ENCODE measurements at places on chromosomes 7 and 10.

DNA sequence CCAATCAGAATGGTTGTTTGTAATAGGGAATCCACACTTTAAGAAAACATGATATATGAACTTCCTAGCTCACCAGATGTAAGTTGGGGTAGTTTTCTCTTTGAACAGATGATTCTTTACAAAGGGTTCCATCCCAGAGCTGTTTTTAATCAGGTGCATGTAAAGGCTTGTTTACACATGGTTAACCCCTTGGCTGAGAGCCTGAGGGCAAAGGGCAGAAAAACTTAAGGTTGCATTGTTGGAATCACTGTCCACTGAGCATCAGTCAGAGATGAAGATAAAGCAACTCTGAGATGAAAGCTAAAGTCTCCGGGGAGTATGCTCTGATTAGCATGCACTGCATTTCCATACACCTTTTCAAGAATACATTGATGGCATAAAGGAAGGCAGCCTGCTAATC, 518.2 kb downstream of the SORCS3 start:
- DNase-seq: no peak

GRCh38 chr7:113831556-113831955, 87.3 kb downstream of the PPP1R3A start:
- DNase-seq: no peak

DNA sequence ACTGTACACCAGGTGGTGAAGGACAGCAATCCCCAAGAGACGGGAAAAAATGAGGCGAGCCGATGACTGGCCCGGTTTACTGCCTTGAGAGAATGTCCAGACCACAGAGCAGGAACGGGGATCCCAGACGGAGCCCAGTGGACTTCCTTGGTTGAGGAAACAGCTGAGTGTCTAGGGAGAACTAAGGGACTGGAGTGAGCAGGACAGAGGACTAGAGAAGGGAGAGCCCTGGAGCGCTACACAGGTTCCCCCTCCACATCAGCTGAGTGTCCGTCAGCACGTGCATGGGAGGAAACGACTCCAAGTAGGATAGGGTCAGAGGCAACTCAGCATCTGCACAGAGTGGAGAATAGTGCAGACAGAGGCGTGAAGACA, 7.1 kb upstream of the WDR86 start:
- no peak for DNase-seq

DNA sequence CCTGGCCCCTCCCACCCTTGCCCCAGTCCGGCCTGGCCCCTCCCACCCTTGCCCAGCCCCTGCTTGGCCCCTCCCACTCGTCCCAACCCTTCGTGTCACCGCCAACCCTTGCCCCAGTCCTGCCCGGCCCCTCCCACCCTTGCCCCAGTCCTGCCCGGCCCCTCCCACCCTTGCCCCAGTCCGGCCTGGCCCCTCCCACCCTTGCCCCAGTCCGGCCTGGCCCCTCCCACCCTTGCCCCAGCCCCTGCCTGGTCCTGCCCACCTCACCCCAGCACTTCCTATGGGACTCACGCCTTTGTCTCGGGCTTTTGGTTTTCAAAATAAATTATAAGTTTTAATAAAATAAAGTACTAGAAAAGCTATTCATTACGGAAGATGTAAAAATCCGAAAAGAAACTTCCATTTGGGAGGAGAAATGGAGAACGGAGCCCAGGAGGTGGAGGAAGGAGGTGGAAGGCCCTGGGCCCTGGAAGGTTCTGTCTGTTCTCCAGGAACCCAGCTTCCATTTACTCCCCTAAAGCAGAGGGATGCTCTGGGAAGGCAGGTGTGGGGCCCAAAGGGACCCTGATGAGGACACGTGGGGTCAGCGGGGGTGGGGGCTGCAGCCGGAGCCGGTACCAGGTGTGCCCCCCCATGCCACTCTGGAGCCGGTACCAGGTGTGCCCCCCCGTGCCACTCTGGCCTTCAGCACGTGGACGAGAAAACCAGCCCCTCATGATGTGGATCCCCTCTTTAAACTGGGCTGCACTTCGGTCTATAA, 52.2 kb downstream of the PWWP2B start:
- no peak for DNase-seq

DNA sequence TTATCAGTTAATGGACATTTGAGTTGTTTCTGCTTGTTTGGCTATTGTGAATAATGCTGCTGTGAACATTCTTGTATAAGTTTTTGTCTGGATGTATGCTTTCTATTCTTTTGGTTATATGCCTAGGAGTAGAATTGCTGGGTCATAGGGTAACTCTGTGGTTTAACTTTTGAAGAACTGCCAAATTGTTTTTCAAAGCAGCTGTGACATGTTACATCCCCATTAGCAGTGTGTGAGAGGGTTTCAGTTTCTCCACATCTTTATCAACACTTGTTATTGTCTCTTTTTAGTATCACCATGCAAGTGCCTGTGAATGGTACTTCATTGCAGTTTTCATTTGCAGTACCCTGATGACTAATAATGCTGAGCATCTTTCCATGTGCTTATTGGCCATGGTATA, 2.1 kb upstream of the NDUFB8 start:
- DNase-seq: no peak

DNA sequence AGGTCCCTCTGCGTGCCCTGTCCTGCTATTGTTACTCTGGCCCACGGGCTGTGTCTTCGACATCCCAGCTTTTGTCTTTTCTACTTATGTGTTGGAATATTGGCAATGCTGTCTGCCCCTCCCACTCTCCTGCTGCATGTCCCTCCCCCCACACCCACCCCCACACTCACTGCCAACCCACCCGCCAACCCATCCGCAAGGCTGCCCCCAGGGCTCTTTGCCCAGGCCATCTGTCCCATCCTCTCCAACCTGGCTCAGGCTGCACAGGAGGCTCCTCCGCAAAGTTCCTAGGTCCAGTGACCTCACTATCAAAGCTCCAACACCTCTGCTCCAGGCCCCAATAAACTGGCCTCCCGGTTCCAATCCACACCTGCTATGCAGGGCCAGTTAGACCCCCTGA, 167.1 kb upstream of the PRR15 start:
- DNase-seq: no peak

GRCh38 chr10:100340948-100341847, 5.8 kb upstream of the SCD start:
- DNase-seq: no peak

- DNase-seq: no peak
Measured at GRCh38 chr7:101450064-101450463, 87.4 kb downstream of the COL26A1 start.

- DNase-seq: no peak
Measured at GRCh38 chr7:359766-360361, 69.9 kb downstream of the FOXL3 start.

DNA sequence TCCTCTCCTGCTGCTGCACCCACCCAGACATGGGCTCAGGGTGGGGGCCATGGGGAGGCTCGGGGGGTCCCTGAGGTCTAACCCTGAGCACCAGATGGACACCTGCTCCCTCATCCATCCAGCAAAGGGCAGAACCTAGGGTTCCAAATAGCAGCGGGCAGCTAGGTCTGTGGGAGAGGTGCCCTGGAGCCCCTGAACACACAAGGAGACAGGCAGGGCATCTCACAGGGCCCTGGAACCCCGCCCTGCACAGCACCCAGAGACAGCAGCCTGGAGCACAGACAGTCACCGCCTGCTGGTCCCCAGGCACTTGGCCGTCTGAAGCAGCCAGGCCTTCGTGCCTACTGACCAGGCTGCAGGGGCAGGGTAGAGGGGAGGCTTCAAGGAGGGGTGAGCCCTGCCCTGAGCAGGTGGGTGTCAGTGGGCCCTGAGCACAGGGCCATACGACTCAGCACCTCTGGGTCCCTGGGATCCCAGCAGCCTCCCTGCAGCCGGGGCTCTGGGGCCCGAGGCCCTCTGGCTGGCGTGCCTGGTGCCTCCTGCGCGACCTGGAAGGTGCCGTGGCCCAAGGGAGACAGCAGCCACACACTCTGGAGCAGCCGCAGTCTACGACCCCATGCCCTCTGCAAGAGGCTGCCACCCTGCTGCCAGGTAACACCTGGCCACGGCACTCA, 38.3 kb downstream of the GET4 start:
- no peak for DNase-seq

GRCh38 chr7:72058579-72058978, 353.6 kb downstream of the CALN1 start:
- no peak for DNase-seq

GRCh38 chr10:72050873-72051272, 37.5 kb downstream of the SPOCK2 start:
- no peak for DNase-seq

GRCh38 chr10:79382491-79382941, 35.2 kb downstream of the PPIF start:
- DNase-seq: no peak

DNA sequence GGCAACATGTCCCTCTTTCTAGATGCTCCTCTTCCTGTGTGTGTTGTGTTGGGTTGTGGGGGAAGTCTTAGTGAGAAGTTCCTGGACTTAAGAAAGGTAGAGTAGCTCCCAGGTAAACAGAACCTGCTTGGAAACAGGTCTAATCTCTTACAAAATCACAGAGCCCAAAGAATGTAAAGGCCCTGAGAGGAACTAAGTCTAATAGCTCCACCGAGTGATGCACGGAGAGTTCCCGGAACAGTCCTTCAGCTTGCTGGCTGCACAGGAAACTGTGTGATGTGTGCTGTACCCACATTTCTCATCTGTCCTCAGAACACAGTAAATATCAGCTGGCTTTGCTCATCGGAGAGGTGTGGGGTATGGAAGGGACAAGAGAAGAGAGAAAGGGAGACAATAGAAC, 182.6 kb upstream of the LYZL1 start:
- DNase-seq: no peak

DNA sequence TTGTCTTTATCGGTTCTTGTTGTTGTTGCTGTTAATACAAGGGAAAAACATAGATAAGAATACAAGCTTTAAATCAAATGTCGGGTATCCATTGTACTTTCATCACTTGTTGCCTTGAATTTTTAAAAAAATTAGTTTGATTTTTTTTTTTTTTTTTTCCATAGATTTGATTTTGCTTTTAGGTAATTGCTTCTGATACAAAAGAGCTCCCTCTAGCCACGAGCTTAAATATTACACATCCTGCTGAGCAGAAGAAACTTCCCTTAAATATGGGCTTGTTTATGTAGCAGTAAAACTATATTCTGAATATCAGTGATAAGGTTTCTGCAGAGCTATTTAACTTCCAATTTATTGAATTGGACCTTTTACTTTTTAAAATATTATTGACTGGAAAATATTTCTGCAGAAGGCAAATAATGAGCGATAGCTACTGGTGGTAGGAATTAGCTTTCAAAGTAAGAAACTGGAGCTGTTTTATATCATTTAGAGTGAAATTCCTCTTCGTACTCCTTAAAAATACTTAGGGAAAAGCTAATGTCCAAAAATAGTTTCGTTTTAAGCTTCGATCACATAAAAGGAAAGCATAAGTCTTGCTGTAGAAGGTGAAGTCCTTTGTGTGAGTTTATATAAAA, 216.9 kb downstream of the POLR1F start:
- DNase-seq: peak; percentile 4
